Endodermal cell (in vitro differentiated cells): ENCODE measurements at places on chromosomes 4 and X.

DNA sequence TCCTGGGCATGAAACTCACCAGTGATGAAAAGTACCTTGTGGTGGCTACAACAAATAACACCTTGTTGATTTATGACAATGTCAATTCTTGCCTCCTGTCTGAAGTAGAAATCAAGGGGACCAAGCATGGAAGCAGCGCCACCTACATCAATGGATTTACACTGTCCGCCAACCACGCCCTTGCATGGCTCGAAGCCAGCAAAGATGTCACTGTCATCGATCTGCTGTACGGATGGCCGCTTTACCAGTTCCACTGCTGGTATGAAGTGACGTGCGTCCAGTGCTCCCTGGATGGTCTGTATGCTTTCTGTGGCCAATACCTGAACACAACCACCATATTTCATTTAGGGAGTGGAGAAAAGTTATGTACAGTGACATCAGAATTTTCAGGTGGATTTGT, 200.5 kb downstream of the NWD2 start:
- DNase-seq = no peak

GRCh38 chrX:38357747-38358673, 5.6 kb downstream of the OTC start:
- DNase-seq = no peak

DNA sequence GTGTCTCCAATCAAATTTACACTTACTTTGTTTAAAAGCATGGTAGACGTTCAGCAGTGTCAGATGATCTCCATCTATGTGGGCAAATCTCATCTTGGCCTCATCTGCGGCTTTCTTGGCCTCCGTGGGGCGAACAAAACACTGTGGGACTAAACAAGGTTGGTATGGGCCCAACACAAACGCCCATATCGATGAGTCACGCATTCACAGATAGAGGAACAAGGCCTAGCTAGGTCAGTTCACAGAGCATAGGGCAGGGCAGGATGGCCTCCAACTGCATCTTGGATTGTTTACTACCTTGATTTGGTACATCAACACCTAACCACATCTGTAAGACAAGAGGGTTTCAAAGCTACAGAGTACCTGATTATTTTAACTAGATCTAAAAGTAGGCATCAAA, 47.3 kb downstream of the DHX15 start:
- no peak for DNase-seq

DNA sequence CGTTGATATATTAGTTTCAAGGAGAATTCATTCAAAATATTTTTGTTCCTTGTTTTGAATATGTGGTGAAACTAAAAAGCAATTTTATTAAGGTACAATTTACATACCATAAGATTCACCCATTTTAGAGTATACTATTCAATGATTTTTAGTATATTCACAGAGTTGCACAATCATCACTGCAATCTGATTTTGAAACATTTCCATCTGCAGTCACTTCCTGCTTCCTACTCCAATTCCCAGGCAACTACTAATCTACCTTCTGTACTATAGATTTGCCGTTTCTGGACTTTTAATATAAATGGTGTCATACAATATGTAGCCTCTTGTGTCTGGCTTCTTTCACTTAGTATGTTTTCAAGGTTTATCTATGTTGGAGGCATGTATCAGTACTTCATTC, 71.3 kb downstream of the SLC9A7 start:
- DNase-seq = no peak

- DNase-seq = no peak
Observed at GRCh38 chrX:134753718-134754008, 95.4 kb upstream of the PLAC1 start.

- DNase-seq = peak; percentile 84
Observed at GRCh38 chrX:1481636-1482529, 29.2 kb upstream of the ASMTL start.

GRCh38 chrX:130952266-130953043, 49.4 kb upstream of the ENOX2 start:
- DNase-seq = no peak

GRCh38 chr4:98659106-98659592, 738 bp upstream of the TSPAN5 start:
- DNase-seq = no peak

DNA sequence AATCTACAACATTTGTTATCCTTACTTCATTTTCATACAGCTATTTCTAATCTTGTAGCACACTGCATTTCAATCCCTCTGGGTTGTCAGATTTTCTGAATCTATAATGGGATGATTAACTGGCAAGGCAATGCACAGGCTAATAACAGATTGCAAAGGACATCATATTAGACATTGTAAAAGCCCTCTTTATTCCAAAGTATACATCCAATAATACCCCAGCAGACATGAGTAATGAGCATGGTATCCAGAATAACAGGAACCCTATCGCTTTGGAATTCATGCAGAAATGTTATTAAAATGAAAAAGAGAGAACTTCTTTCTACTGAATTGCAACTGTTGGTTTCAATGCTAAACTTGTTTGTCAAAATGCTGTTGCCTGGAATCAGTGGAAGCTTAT, 122.9 kb downstream of the C4orf33 start:
- no peak for DNase-seq

- DNase-seq = no peak
Observed at GRCh38 chr4:88702782-88703181, 5.2 kb upstream of the NAP1L5 start.

DNA sequence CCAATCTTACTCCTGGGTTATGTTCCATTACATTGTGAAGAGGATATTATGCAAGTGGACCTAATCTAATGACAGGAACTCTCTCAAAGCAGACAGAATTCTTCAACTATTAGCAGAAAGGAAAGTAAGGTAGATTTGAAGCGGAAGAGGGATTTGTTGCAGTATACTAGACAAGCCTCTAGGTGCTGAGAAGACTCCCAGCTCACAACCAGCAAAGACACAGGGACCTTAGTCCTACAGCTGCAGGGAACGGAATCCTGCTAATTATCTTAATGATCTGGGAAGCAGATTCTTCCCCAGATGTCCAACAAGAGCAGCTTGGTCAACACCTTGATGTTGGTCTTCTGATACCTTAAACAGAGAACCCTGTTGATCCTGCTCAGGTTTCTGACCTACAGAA, 73.6 kb downstream of the STK32B start:
- DNase-seq = no peak

DNA sequence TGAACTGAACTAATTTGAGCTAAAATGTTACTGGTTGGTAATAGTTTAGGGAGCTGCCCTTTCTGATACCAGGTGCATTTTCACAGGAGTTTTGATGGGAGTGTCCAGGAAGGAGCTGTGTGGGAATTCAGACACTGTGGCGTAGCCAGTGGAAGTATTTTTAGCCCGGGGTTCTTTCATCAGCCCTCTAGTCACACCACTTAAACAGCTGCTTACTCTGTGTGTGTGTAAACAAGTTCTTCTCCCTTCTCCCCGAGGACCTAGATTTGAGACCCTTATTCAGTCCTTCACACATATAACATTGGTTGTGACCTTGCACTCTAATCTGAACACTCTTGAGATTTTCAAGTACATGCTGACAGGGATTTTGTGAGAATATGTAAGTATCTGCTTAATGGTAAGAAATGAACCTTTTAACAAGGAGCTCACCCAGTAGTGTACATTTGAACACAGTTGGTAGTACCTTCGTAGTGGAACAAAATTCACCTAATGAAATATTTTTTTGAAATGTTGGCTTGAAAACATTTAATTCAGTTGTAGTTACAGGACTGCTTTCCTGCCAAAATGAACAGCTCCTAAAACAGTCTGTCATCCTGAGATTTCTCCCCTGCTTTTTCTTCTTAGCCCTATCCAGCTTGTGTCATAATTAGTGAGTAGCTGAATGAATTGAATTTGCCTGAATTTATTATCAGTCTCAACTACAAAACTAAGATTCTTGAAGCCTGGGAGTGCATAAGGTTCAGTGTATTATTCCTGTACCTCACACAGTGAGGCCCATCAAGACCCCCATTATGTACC, 61.8 kb downstream of the BMPR1B start:
- no peak for DNase-seq

DNA sequence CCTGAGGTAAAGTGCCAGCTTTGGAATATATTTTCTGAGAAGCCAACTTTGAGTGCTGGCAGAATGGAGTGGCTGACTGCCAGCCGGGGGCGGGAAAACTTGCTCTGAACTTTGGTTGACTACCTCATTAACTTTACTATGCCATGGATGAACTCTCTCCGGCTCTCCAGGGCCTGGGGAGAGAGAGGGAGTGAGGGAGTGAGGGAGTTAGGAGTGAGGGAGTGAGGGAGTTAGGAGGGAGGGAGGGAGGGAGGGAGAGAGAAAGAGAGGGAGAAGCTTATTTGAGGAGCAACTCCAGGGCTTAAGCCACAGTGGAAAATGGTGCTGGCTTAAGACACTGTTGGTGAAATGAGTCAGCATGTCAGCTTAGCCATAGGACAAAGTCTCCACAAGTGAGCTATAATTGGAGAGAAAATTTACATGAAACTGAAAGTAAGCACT, 280.9 kb upstream of the RPS6KA3 start:
- DNase-seq = no peak

GRCh38 chr4:149347139-149347538, 468.5 kb downstream of the IQCM start:
- no peak for DNase-seq

- no peak for DNase-seq
Observed at GRCh38 chr4:86497131-86497530, 97.0 kb upstream of the PTPN13 start.

GRCh38 chr4:163523791-163524365, 29.4 kb downstream of the TMA16 start:
- DNase-seq = no peak

DNA sequence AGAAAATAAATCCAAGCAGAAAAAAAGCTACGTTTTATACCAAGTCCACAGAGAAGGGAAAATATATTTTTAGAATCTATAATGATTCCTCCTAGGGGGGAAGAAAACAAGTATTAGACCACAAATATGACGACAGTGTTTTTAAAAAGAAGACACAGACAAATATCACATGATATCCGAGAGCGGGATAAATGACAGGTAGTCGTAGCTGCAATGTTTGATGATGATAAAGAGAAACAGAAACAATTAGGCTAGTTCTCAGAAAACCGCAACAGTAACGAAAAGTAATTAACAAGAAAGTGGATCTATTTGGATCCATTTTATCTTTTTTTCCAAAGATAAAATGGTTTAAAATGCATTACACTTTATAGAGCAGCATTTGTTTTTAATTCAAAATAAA, 918 bp downstream of the HAUS3 start:
- no peak for DNase-seq

GRCh38 chr4:148436512-148436911, 5.7 kb downstream of the NR3C2 start:
- DNase-seq = no peak

DNA sequence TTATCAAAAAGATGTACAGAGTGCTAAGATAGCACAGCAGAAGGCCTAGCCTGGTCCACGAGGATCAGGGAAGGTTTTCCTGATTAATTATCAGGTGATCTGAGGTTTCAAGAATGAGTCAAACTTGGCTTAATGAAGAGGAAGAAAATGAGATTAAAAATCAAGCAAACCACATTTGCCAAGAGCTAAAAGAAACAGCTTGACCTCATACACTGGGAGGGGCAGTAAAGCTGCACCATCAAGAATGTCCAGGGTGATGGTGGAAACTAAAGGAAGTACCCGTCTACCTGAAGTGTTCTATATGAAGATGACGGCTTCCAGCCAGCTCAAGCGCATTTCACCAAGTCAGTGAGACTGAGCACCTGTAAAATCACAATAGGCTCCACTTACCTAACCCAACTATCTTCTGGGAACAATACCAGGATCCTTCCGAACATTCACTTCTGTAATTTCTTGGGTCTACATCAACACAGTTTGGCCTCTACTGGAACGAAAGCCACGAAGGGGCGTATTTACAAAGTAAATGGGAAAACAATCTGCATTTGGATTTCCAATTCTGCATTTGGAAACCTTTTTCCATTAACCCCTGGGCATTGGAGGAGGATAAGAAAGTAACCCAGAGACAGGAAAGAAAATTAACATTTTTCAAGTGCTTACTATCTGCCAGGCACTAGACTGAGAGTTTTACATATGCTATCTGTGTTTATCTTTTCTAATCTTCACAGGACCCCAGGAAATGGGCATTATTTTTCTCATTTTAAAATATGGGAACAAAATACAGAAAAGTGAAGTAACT, 114.0 kb upstream of the DCLK2 start:
- no peak for DNase-seq

DNA sequence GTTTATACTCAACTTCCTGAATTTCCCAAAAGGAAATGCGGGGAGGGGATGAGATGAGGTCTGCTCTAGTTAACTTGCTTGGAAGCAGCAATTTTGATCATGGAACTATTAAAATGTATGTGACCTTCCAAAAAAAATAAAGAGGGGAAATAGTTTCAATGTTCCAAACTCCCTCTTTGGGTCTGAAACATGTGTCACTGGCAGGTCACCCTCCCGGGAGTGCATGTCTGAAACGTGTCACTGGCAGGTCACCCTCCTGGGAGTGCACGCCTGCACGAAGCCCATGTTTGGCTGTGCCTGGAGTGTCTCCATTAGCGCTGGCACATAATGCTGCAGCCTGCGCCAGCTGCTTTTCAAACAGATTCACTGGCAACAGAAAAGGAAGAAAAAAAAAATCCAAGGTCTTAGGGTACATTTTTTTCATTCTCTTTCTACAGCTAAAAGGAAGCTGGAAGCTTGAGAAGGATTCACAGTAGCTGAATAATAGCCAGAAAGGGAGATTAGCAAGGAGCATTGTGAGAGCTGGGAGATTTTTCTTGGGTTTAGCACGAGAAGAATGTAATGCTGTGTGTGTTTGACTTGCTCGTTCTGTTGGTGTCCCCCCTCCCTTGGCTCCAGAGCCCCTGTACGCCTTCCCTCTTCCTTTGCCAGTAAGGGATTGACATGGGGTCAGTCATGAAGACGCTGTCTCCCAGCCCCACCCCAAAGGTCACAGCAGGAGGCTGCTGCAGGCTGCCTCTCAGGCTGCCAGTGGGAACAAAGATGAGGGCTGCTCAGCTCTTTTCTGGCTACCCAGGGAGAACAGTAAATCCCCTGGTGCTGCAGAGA, 39.2 kb upstream of the TLR3 start:
- peak; percentile 69 for DNase-seq

DNA sequence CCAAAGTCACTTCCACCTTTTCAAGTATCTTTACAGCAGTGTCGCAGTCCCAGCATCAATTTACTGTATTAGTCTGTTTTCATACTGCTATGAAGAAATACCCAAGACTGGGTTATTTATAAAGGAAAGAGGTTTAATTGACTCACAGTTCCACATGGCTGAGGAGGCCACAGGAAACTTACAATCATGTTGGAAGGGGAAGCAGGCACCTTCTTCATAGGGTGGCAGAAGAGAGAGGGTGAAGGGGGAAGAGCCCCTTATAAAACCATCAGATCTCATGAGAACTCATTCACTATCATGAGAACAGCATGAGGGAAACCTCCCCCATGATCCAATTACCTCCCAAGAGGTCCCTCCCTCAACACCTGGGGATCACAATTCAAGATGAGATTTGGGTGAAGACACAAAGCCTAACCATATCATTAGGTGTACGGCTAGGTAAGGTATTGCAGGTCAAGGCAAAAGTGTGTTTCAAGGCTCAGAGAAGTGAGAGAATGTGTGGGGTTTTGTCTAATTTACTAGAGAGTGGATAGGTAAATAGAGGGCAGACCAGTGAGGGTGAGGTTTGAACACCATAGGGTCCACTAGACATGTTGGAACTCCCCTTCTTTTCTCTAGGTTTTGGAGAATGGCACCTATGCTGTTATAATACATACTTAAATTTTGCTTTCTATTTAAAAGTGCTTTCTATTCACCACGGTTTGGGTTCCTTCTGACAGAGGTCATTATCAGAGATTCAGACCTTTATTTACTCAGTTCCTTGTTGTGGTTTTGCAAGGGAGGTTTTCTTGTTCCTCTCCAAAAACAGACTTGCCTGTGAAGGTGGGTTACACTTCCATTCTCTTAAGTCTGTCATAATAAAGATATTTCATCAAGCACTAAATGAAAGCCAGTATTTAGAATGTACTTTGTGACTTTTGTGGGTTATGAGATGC, 186.6 kb downstream of the CPEB2 start:
- no peak for DNase-seq

- DNase-seq = no peak
Observed at GRCh38 chr4:148376151-148376550, 66.1 kb downstream of the NR3C2 start.
